NCI-H2081 treated with DMSO at 0.1 percent for 48 hours (cell line): ENCODE measurements at places on chromosomes 16 and 17.

DNA sequence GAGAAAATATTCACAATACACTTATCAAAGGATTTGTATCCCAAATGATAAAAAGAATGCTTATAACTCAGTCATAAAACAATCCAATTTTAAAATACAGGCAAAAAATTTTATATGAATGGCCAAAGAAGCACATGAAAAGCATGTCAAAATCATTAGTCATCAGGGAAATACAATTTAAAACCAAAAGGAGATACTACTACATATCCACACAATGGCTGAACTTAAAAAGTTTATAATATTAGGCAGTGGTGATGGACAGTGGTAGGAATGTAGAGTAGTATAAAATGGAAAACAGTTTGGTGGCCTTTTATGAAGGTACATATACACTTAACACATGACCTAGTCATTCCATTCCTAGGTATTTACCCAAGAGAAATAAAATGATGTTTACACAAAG lies 12.2 kb downstream of the CMC2 start:
- DNase-seq, result no peak

- no peak for DNase-seq
Observed at GRCh38 chr16:11973070-11973469, 3.5 kb upstream of the SNX29 start.

- DNase-seq, result no peak
Observed at GRCh38 chr16:85611194-85611443, 2.0 kb upstream of the GSE1 start.

- DNase-seq, result no peak
Observed at GRCh38 chr16:81967358-81967757, 43.9 kb downstream of the SDR42E1 start.

GRCh38 chr17:17086585-17086984 lies 44.3 kb downstream of the MPRIP start:
- DNase-seq, result no peak

DNA sequence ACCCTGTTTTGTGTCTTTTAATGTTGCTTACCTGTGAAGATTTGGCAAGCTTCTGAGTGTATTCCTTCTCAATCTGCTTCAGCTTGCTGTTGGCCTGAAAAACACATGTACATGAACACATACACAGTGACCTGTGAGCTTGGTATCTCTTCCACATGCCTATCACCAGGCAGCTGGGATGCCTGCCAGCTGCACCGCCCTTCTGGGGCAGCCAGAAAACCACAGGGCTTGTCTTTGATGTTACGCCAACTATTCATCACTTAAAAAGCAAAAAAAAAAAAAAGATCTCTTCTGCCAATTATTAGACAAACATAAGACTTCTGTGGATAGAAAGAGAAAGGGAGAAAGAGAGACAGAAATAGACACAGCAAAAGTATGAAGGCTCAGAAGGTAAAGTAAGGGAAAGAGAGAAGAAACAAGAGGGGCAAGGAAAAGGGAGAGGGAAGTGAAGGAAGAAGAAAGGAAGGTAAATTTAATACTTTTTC lies 189.2 kb upstream of the AXIN2 start:
- peak; percentile 56 for DNase-seq

DNA sequence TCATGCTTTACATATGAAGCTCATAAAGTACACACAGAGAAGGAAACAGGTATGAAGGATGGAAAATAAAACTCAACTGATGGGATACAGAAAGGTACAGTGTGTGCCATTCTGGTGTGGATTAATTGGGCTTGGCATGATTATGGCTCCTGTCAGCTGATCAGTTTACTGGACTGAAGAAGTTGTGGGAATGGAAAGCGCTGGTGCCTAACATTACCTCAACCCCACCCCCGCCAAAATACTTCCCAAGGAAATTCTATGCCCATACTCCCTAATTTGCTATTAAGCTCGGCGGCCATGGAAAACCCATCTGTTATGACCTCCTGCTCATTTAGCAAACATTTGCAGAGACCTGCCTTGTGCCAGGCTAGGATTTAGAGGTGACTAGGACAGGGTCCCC lies 16.6 kb upstream of the PMFBP1 start:
- DNase-seq, result no peak

- DNase-seq, result no peak
Observed at GRCh38 chr17:66909804-66910373, 54.6 kb upstream of the CACNG4 start.

DNA sequence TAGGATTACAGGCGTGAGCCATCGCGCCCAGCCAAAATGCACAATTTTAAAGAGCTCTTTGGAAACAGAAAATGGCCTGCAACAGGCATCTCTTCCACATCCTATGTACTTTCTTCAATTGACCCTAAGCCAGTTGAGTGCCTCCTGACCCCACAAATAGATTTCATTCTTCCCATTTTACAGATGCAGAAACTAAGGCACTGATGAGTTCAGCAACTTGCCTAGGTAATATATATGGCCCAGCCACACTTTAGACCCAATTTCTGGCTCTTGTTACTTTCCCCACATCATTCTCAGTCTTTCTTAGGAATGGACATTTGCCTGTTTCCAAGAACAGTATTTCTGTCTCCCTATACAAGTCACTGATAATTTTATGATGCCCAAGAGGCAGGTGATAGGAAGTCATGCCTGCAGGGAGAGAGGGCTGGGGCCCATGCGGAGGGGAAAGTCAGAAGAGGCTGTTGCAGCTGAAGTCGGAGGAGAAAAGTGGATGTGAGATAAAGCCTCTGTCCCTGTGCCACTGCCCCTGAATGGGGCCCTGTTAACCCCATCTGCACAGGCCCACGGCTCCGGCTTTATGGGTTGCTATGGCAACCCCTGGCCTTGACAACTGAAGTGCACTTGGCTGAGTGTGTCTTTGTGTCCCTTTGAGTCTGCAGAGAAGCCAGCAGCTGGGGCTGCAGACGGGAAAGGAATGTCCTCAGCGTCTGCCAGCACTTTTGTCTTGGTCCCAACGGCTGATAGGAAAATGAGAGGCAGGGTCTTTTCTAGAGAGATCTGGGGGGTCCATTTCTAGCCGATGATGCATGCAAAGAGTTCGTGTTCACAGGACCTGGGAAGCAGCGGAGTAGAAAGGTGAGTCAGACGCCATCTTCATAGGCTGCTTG lies 45.9 kb downstream of the ABAT start:
- no peak for DNase-seq

GRCh38 chr17:69314246-69315065 lies 12.5 kb downstream of the ABCA5 start:
- peak; percentile 16 for DNase-seq

- DNase-seq, result no peak
Observed at GRCh38 chr17:80379348-80379747, 35.6 kb upstream of the ENDOV start.

DNA sequence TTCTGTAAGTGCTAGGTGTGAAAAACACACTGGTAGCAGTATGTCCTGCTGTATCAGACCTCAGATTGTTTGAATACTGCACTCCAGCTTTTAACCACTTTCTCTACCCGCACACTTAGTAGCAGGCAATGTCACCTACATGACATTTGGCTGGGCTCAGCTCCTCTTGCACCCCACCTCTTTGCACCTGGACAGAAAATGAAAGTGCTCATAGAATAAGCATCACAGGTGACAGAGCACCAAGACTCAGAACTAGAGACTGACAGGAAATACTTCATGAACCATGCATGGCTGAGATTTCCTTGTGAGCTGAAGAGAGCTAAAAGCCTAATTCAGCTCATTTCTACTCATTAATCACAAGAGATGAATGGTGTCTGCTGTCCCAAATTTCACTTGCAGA lies 1014.2 kb upstream of the CDH8 start:
- no peak for DNase-seq

DNA sequence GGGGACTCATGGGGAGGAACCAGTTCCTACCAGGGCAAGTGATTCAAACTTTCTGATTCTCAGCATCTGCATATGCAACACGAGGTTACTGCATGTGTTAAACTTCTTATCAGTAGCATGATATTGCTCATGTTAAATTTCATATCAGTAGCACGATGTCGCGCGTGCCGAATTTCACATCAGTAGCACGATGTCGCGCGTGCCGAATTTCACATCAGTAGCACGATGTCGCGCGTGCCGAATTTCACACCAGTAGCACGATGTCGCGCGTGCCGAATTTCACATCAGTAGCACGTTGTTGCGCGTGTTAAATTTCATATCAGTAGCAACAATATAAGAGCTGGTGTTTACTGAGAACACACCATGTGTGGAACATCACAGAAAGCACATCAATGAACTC lies 221.6 kb downstream of the GSG1L start:
- no peak for DNase-seq

DNA sequence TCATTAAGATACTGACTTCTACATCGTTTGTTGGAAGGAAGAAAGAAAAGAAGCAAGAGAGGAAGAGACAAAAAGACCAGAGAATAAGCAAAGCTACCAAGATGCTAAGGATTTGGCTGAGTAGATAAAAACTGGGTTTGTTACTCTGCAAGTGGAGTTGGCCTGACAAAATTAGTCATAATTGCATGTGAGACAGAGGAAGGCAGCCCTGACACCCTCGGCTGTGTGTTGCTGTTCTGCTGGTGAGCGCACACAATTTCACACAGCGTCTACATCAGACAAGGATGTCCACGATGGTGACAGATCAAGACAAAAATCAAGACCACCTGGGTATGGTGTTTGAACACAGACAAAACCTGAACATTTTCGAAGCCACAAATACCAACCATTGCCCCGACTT lies 75.4 kb upstream of the FA2H start:
- no peak for DNase-seq

DNA sequence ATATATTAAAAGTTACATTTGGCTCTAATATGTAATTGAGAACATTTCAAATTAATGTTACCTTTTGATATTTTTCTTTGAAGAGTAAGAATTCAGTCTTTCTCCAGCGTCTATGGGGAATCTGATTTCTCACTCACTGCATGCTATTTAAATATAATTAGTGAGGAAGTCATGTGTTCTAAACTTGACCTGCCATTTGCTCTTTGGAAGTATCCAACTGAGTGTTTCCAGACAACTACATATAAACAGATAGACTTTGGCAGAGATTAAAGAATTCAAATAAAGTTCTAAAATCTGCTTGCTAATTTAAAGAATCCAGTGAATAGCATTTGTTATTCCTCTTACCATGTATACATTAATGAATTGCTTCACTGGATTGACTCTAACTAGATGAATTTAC lies 23.5 kb downstream of the OMG start:
- no peak for DNase-seq

GRCh38 chr17:82927661-82928601 lies 88.1 kb upstream of the ZNF750 start:
- no peak for DNase-seq

DNA sequence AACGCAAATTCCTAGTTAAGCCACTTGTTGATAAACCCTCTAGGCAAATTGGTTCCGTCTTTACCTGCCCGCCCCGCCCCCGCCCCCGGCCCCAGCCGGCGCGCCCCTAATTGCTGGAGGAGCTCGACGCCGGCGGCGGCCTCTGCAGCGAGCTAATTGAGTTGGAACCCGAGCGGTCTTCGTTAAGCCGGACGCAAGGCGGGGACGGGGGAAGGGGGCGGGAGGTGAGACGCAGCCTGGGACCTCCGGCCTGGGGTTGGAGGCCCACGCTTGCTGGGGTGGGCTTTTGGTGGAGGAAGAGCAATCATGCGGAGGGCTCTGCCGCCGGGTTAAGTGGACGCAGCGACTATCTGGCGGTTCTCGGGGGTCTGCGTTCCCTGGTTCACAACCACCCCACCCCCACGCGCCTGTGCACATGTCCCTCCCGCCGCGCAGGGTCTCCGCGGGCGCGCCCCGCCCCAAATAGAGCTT lies 12.7 kb upstream of the FOXF1 start:
- no peak for DNase-seq

GRCh38 chr16:6545329-6545728 lies 787.3 kb upstream of the RBFOX1 start:
- no peak for DNase-seq

- no peak for DNase-seq
Observed at GRCh38 chr16:14121142-14121541, 50.0 kb downstream of the MRTFB start.

- DNase-seq, result no peak
Observed at GRCh38 chr16:15509051-15509592, 74.7 kb downstream of the BMERB1 start.

DNA sequence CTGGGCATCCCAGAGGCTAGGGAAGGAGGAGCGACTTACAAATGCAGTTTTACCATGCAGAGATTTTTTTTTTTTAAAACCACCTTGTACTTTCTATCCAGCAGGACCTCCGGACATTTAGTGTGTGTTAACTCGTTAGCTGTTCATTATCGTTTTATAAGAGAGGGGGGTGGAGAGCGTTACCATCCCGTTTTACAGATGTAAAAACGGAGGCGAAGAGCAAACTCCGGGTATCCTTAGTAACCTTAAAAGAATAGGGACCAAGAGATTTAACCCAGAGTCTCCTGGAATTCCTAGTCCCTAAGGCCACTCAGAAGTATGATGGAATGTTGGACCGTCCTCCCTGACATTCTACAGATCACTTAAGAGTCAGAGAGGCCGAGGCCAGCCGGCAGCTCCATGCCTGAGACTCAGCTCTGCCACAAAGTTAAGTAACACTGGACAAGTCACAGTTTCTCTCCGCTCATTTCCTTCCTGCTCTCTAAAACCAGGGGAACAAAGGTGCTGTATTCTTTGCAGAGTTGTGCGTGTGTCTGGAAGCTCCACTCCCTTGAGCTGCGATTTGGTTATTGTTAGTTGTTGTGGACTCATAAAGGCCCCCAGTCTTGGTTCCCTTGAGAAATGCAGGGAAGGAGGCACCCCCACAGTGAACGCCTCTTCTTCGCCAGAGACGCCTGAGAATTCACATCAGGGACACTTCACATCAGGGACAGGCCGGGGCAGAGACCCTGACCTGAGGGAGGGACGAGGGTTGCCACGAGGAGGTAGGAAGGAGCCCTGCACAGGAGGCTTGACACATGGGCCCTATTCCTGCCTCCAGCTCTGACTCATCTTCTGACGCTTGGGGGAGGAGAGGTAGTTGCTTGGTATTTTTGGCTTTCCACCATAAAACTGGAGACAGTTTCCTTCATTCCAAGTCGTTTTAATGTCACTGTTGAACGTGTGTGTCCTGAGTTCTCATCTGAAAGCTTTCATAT lies 1.2 kb downstream of the DUSP14 start:
- DNase-seq, result no peak

DNA sequence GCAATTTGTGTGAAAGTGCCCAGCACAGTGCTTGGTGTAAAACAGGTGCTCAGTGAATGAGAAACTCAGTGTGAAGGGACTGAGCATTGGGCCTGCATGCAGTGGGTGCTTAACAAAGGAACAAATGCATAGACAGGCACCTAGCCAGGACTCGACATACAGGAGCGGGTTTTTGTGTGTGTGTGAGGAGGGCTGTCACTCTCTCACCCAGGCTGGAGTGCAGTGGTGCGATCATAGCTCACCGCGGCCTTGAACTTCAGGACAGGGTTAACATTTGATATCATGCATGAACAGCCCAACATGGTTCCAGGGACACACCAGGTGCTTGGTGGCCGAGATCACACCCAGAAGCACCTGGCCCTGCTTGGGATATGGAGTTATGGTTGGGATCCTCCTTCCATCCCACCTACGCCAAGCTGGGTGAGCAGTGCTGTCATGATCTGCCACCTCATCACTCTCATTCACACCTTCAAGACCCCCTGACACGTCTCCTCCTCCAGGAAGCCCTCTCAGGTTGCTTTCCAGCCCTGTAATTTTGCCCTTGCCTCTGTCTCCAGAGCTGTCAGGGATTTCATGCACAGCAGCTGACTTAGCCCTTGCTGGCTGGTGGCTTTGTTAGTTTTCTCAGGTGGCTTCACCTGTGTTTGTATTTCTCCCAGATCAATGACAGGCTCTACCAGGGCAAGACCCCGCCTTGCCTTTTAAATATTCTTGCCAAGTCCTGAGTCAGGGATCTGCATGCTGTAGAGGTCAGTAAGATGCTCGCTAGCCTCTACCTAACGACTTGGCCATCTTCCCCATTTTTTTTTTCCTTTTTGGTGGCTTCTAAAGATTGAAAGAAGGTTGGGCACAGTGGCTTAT lies 66.4 kb downstream of the OR1D5 start:
- DNase-seq, result no peak

GRCh38 chr16:79519448-79519847 lies 81.1 kb downstream of the MAF start:
- no peak for DNase-seq
